Activated CD4-positive, alpha-beta T cell treated with anti-CD3 and anti-CD28 coated beads, Interleukin-2, amount 10 ng/mL, durations not matched to agents 24 days and 14 days (primary cell): ENCODE measurements at places on chromosomes 2 and 18. TPM values are rescaled to one million over a fixed set of nuclear protein-coding genes. Genes with fewer than 3 reads are reported as not detected.

- no peak for DNase-seq
These were observed 287.0 kb upstream of the SESTD1 start for GRCh38 chr2:179551539-179552045.

- DNase-seq: peak; percentile 79
These were observed 7.1 kb downstream of the MREG start for GRCh38 chr2:216006164-216006663.

Gene PSMA8
- 0.80 and 0.93 TPM in 2 replicates for total RNA-seq

GRCh38 chr2:9753276-9753600, 90.0 kb upstream of the TAF1B start:
- peak; percentile 83 for DNase-seq

- DNase-seq: no peak
These were observed 123.2 kb downstream of the TMEM17 start for GRCh38 chr2:62382757-62383156.

Gene AGXT
- total RNA-seq: not detected in 2 replicates

- DNase-seq: peak; percentile 56
These were observed at the start of gene ADCYAP1 for GRCh38 chr18:904218-905090. ADCYAP1 (plus strand) TSS chr18:904871; CDS start chr18:905387, 516 bp downstream.

DNA sequence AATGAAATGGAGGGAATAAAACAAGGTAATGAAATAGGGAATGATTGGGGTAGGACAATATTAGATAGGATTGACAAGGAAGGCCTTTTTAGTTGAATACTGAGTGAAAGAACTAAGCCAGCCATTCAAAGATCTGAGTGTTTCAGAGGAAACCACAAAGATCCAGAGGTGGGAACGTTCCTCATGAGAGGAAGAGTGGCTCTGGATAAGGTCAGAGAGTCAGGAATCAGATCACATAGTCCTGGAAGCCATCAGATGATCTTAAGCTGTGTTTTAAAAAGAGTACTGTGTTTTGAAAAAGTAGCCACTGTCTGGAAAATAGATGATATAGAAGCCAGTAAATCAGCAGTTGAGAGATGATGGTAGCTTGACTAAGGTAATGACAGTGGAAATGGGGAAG, 11.8 kb downstream of the TTLL4 start:
- no peak for DNase-seq

GRCh38 chr2:168469281-168469988, 13.4 kb downstream of the CERS6 start:
- no peak for DNase-seq

DNA sequence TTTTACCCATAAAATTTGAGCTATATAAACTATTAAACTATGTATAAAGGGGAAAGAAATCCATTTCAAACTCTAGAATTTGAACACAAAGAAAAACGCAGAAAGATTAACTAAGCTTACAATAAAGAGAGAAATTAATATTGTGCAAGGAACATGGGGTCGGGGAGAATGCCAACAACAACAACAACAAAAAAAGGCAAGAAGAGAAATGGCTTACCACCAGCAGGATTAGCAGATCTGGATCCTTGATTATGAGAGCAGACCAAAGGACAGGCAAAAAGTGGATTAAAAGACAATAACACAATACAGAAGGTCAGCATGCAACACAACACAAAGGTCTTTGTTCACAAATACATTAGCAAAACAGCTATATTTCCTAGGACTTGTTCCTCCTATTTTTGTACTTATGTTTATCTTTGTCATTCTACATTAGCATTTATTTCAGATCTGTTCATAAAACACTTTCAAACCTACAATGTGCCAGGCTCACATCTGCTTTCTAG, 103.4 kb upstream of the RNU4ATAC start:
- DNase-seq: peak; percentile 13

- DNase-seq: no peak
These were observed 232.7 kb downstream of the DYSF start for GRCh38 chr2:71685941-71686611.
